ENCODE measurements at places on chromosomes 2 and 18.
A peak's percentile ranks its signal among the peaks of the same experiment; 100 is the strongest.

DNA sequence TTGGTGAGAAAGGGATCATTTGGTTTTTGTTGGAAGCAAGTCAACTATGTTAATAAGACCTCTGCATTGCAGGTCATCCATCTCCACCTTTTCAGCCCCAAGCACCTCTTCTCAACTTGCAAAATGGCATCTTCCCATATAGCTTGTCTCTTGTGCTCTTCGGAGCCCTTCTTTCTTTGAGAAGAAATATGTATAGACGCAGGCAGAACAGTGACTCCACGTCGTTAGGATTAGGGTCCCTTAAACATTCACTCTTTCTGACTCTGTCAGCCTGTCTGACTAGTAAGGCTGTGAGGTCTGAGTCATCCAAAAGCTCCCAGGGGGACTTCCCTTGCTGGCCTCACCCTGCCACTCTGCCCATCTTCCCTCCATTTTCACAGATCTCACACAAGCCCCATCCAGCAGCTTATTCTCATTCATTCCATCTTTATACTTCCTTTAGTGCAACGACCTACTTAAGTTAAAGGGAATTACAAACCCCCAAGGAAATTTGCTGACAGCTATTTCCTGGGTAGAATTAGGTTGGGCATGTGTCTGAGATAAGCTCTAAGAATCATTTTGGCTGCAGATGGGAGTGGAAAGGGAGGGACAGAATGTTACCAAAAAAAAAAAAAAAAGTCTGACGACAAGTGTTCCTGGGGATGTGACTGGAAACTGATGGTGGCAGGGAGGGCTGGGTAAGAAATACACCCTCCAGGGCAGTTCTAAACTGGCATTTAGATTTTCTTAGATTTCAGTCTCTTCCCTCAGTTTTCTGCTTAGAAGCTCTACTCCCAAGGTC, 37.7 kb upstream of the MEX3C start:
- DNase-seq, result peak; percentile 20

GRCh38 chr2:98505971-98506664, 61.5 kb downstream of the INPP4A start:
- DNase-seq, result no peak

DNA sequence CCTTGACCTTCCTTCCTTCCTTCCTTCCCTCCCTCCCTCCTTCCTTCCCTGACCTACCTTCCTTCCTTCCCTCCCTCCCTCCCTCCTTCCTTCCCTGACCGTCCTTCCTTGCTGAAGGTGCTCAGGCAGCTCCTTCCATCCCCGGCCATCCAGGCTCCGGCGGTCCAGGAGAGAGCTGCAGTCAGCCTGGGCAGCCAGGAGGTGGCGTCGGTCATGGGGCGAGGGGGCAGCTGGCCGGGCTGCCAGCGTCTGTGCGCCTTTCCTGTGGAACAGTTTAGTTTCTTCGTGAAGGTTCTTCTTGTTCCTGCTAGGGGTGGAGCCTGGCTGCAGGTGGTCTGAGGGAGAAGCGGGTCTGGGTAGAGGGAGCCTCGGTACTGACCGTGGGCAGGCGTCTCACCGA, 15.7 kb downstream of the GPR35 start:
- DNase-seq, result no peak

DNA sequence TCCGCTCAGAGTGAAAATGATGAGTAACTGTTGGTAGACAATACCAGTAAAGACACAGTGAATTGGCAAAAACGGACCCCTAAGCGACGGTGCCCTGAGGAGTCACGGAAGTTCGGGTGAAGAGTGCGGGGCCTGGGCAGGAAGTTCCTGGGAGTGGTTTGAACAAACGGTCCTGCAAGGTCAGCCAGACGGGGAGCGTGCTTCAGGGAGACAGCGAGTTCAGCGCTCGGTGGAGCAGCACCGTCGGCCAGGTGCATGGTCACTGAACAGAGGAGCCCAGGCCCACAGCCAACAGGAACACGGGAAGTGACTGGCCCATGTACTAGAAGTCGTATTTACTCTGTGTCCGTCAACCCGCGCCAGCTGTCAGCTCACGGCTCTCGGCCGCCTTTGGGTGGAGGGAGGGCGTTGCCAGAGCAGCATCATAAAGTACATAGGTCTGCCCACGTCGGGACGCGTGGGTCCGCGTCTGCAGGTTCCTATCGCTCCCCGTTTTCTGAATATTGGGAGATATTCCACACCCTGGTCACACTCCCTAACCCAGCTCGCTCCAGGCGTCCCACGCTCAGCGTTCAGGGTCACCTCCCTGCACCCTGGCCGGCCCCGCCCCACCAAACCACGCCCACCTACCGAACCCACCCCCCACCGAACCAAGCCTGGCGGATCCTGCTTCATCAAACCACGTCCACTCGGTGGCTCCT, 75.6 kb upstream of the UXS1 start:
- peak; percentile 53 for DNase-seq

- no peak for DNase-seq
Observed at GRCh38 chr18:5772306-5773105, 122.8 kb downstream of the TMEM200C start.

DNA sequence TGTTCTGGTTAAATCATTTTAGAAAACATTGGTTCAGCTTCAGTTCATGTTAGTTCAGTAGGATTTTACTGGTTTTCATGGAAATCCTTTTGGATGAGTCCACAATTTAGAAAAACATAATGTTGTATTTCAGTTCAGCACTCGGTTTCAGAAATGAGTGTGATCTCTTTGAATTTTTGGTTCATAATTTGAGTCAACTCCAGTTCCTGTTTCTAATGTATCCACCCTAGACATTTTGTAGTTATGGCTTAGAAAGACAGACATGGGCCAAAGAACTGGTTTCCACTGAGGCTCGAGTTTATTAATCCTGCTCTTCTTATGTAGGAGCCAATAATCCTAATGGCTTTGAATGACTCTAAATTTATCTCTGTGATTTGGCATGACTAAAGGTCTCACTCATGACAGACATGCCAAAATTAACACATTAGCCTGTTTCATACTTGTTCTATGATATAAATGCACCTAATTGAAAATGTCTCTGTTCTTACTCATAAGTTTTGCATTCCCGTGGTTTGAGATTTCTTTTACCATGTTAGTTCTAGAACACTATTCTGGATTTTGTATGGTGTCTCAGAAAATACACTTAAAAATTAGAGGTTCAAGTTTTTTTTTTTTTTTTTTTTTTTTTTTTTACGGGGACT, 82.3 kb upstream of the SPRED2 start:
- no peak for DNase-seq

DNA sequence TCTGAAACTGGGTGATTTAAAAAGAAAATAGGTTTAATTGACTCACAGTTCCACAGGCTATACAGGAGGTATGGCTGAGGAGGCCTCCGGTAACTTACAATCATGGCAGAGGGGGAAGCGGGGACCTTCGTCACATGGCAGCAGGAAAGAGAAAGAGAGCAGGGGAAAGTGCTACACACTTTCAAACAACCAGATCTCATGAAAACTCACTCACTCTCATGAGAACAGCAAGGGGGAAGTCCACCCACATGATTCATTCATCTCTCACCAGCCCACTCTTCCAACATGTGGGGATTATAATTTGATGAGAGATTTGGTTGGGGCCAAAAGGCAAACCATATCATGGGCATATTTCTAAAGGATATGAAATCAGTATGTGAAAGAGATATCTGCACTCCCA, 12.0 kb upstream of the ARHGAP15 start:
- DNase-seq, result no peak

DNA sequence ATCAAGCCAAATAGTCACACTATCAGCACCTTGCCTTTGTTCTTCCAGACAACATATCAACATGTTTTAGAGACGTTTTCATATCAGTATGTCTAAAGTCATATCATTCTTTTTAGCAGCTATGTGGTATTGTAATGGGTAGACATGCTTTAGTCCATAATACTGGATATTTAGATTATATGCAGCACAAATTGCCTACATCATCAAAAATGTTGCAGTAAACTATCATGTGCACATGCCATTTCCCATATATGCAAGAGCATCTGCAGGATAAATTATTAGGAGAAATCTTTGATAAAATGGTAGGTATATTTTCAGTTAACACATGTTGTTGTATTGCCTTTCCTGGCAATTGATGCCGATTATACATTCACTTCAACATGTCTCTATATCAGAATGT, 636.5 kb downstream of the XIRP2 start:
- DNase-seq, result no peak

DNA sequence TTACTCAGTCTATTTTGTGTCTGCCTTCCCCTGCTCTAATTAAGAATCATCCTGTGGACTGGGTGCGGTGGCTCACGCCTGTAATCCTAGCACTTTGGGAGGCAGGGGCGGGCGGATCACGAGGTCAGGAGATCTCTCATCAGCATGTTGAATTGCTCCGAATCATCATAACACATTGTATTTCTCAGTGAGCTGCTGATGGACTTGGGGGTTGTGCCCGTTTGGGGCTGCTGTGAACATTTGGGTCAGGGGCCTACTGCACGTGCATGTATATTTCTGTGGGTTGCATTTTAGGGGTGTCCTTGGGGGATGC, 84.4 kb downstream of the ARHGEF4 start:
- DNase-seq, result no peak

DNA sequence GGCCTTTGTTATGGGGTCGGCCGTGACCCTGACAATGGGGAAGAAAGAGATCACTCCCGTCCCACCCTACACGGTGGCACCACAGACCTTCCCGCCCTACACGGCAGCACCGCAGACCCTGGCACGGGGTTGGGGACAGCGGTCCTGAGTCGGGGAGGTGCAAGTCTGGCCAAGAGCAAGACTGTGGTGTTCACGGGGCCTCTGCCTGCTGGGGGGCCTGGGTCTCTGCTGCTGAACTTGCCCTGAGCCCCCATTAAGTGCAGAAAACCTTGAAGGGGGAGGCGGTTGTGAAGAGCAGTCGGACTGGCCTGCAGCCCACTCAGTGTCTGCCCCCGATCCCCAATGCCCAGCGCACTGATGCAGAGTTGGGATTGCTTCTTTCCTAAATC, 75.9 kb downstream of the SLC66A2 start:
- no peak for DNase-seq

- no peak for DNase-seq
Observed at GRCh38 chr2:39913648-39914461, 134.8 kb upstream of the THUMPD2 start.

DNA sequence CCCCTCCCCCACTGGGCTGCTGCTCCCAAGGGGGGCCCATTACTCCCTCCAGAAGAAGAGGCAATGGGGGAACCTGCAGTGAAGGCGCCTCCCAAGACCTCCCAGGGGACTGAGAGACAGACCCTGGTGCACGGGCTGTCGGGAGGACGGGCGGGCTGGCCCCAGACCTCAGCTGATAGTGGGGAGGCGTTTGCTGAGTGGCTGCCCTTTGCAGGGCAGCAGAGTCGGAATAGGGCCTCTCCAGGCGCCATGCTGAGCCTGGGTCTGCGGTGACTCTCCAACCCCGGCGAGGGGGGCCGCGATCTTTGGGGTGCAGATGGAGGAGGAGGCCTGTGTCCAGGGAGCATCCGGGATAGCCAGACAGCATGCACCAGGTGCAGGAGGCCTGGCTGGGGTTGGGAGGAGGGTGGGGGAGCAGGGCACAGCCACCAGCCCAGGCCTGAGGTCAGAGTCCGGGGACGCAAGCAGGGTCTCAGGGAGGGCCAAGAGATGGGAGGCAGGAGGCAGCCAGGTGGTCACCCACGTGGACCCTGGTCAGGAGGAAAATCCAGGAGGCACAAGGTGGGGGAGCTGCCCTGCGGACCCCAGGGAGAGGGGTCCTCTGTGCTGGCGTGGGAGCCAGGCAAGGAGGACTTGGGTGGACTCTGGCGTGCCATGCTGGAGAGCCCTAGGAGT, 11.0 kb downstream of the CROCC2 start:
- no peak for DNase-seq

DNA sequence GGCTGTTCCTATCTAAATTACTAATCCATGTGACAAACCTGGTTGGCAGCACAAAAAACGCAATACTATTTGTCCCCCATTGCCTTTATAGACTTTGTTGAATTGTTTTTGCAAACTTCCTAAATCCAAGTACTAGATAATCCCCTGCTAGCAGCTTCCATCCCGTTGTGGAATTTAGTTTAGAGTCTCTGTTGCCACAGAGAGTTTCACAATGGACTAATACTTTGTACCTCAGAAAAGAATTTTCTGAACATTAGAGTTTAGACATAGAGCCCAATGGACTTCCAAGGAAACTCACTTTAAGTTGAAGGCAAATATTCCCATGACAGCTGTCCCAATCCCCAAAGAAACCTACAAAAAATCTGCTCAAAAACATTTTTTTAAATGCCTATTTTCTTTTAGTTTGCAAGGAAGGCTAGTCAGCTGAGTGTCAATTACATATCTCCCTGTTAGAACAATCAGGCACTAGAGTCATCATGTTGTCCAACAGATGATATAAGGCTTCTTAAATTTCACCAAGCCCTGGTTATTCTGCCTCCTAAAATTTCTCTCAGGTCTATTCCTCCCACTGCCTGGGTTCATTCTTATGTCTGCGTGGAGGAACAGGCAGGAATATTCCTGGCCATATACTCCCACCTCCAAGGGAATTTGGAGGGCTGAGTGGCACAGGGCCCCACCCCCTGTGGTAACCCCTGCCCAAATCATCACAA, 27.2 kb downstream of the RNF152 start:
- no peak for DNase-seq

DNA sequence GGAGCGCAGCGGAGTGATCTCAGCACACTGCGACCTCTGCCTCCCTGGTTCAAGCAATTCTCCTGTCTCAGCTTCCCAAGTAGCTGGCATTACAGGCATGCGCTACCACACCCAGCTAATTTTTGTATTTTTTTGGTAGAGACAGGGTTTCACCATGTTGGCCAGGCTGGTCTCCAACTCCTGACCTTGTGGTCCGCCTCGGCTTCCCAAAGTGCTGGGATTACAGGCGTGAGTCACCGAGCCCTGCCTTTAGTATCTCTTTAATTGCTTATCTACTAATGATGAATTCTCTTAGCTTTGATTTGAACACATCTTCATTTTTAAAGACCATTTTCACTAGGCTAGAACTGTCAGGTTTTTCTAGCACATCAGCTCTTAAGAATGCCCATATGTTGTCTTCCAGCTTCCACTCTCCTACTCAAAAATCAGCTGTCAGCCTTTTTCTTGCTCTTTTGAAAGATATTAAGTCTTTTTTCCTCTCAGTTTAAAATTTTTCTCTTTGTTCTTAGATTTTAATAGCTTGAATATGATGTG, 16.1 kb upstream of the MFSD2B start:
- no peak for DNase-seq

GRCh38 chr2:43007901-43008300, 215.5 kb upstream of the HAAO start:
- no peak for DNase-seq

DNA sequence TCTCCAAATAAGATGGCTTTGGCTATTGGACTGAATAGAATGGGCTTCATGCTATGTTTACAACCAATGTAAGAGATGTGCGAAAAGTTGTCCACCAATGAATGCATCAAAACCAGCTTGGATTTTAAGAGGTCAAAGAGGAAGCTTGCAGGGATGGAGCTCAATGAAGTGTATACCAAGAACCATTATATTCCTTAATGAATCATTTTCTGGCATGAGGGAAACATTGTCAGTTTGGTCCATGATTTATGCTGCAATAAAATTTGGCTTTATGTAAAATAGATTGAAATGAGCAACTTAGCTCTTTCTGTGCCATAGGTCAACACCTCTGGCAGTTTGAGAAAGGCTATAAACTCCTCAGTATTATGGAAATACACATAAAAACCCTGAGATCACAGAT, 107.3 kb downstream of the SH3BP4 start:
- DNase-seq, result no peak

- no peak for DNase-seq
Observed at GRCh38 chr2:239719791-239720360, 305.3 kb downstream of the NDUFA10 start.

GRCh38 chr2:173997753-173998152, 32.6 kb upstream of the SP3 start:
- DNase-seq, result no peak

- DNase-seq, result no peak
Observed at GRCh38 chr2:183123117-183123958, 905 bp upstream of the NUP35 start.

- no peak for DNase-seq
Observed at GRCh38 chr2:36147670-36148390, 207.7 kb upstream of the CRIM1 start.
